GM12892 (cell line): ENCODE measurements at places on chromosomes 7 and 10.

- no peak for DNase-seq
Observed at GRCh38 chr10:36840788-36841187, 284.6 kb upstream of the ANKRD30A start.

- no peak for DNase-seq
Observed at GRCh38 chr10:13503745-13504463, 24.9 kb downstream of the BEND7 start.

- DNase-seq: no peak
Observed at GRCh38 chr7:34313289-34313688, 344.7 kb upstream of the NPSR1 start.

GRCh38 chr7:54833001-54833467 lies 74.0 kb upstream of the SEC61G start:
- no peak for DNase-seq

GRCh38 chr10:17512341-17513001 lies 58.1 kb upstream of the ST8SIA6 start:
- no peak for DNase-seq

DNA sequence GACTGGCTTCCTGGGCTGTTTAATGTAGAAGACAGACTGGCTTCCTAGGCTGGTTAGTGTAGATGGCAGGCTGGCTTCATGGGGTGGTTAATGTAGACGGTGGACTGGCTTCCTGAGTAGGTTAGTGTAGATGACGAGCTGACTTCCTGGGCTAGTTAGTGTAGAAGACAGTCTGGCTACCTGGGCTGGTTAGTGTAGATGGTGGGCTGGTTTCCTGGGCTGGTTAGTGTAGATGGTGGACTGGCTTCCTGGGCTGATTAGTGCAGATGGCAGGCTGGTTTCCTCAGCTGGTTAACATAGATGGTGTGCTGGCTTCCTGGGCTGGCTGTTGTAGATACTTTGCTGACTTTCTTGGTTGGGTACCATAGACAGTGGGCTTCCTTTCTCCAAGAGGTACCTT lies 122.9 kb upstream of the PPP2R2D start:
- DNase-seq: no peak

- no peak for DNase-seq
Observed at GRCh38 chr7:131325179-131325840, 2.4 kb upstream of the MKLN1 start.

GRCh38 chr7:120920034-120920433 lies 30.5 kb upstream of the ING3 start:
- no peak for DNase-seq

GRCh38 chr10:118585794-118586193 lies 9.7 kb downstream of the PRLHR start:
- no peak for DNase-seq
